ENCODE measurements at places on chromosomes 13 and 19.
A peak's percentile ranks its signal among the peaks of the same experiment; 100 is the strongest.

GRCh38 chr19:28905996-28906395, 307.0 kb downstream of the UQCRFS1 start:
- no peak overlapping the region for H3K4me3 ChIP-seq
- DNase-seq: no peak
- no peak overlapping the region for H3K27ac ChIP-seq

- H3K4me1 ChIP-seq: no peaks in the 10 kb centered on the region
- H3K36me3 ChIP-seq: peaks cover 81% of the 10 kb centered on the region
- no peaks in the 10 kb centered on the region for H3K27me3 ChIP-seq
Measured at GRCh38 chr19:12580180-12580694, 29.0 kb upstream of the ZNF564 start.

GRCh38 chr19:4636151-4636717, 3.1 kb upstream of the TNFAIP8L1 start:
- peak; percentile 95 for DNase-seq
- H3K36me3 ChIP-seq: peaks cover 2% of the 10 kb centered on the region
- peaks cover 35% of the 10 kb centered on the region for H3K4me1 ChIP-seq
- H3K4me3 ChIP-seq: peak overlapping the region; percentile 68
- H3K27ac ChIP-seq: no peak overlapping the region
- H3K27me3 ChIP-seq: no peaks in the 10 kb centered on the region

- peaks cover 2% of the 10 kb centered on the region for H3K27me3 ChIP-seq
- no peak for DNase-seq
- H3K27ac ChIP-seq: no peak overlapping the region
- H3K36me3 ChIP-seq: no peaks in the 10 kb centered on the region
Measured at GRCh38 chr13:106630162-106630561, 62.2 kb upstream of the ARGLU1 start.

Measured in activated CD4-positive, alpha-beta T cell treated with anti-CD3 and anti-CD28 coated beads, Interleukin-2, amount 10 ng/mL, durations not matched to agents 24 days and 14 days (primary cell).